KG1 (cell line): ENCODE measurements at places on chromosomes 13 and 19.

- DNase-seq: no peak
Measured at GRCh38 chr19:15869873-15870272, 28.0 kb downstream of the CYP4F2 start.

DNA sequence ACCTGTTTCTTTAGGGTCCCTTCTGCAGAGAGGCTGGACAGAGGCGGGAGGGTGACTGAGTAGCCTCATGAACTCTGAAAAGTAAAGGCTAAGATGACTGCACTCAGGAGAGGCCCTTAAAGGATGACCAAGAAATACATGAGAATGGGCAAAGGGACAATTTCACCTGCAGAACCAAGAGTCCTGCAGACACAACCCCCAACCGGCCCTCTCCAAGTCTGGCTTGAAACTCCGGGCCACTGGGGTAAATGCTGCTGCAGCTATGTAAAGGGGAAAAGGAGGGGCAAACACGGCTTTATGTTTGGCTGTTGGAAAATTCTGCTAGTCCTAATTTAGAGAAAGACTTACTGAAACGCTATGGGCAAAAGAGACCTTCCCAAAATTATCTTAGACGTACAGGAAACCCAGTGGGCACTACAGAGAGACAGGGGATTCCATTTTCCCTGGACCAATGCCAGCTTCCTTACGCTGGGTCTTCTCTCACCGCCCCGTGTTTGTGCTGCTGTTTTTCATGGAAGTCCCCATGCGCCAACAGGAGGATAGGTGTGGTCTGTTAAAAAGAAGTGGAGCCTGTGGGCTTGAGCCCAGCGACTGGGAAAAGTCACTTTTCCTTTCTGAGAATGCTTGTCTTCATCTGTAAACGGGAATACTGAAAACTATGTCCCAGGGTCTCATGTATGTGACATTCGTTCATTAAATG lies 10.6 kb downstream of the COL4A2 start:
- DNase-seq: no peak

GRCh38 chr13:47904891-47905290 lies 96.2 kb downstream of the SUCLA2 start:
- no peak for DNase-seq

DNA sequence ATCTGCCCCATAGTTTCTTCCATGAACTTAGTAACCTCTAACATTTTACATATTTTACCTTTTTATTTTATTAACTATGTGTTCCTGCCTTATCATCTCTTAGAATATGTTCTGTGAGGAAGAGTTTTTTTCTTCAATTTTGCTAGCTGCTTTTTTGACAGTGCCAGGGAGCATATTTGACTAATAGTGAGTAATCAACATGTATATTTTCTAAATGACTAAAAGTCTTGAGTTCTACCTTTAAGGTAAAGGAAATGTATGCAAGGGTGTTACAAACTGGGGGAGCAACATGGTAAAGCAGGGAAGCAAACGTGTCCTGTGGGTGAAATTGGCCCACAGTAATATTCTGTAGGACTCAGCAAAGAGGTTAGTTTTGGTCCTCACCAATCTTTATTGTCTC lies 165.5 kb downstream of the NBEA start:
- DNase-seq: no peak

GRCh38 chr13:19794631-19795030 lies 11.9 kb upstream of the PSPC1 start:
- DNase-seq: no peak

- DNase-seq: no peak
Measured at GRCh38 chr19:45771311-45771933, 2.4 kb upstream of the SIX5 start.

GRCh38 chr13:51331354-51331861 lies 8.1 kb upstream of the SERPINE3 start:
- DNase-seq: no peak

GRCh38 chr13:44451126-44451525 lies 77.5 kb downstream of the SERP2 start:
- DNase-seq: no peak

DNA sequence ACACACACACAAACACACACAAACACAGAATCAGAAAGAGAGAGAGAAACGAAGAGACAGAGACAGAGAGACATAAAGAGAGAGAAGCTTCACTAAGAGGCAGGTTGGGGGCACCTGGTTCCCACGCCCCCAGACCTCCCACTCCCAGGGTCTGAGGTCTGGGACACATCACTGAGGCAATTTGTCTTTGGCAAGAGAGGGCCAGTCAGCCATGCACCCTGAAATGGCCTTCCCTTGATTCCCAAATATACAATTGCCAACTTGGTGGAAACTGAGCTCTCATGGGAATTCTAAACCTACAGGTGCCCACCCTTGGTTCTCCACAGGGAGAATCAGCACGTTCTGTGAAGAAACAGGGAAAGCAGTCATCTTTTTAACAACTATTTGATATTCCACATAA lies 79.5 kb downstream of the COL4A1 start:
- DNase-seq: no peak

GRCh38 chr13:34583181-34583580 lies 358.9 kb upstream of the NBEA start:
- no peak for DNase-seq

- DNase-seq: no peak
Measured at GRCh38 chr13:110757296-110757695, 43.8 kb downstream of the ING1 start.

DNA sequence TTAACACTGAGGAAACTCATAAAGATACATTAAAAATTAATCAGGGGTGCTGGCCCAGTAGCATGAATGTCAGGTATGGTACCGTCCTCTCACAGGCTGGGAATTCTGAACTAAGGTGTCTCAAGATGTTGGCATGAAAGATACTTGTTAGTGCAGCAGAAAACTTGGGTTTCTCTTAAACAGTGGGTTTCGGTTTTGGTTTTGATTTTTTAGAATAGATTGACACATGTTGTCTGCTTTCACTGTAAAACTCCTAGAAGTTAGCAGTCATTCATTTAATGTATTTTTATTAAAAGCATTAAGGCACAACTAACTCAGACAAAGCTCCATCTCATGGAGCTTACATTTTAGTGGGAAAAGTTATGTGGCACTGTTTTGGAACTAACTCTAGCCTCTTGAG lies 3.5 kb upstream of the OBI1 start:
- DNase-seq: no peak

DNA sequence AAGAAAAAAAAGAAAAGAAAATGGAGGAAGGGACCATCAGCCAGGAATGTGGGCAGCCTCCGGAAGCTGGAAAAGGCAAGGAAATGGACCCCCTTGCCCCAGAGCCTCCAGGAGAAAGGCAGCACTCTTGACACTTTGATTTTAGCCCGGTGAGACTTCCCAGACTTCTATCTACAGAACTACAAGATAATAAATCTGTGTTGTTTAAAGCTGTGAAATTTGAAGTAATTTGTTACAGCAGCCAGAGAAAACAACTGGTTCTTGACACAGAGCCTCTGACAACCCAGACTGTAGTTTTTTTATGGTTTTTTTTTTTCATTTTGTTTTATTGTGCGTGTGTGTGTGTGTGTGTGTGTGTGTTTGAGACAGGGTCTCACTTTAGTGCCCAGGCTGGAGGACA lies 7.6 kb downstream of the CTU1 start:
- no peak for DNase-seq

GRCh38 chr19:7450243-7451223 lies 38.3 kb downstream of the PEX11G start:
- DNase-seq: no peak

DNA sequence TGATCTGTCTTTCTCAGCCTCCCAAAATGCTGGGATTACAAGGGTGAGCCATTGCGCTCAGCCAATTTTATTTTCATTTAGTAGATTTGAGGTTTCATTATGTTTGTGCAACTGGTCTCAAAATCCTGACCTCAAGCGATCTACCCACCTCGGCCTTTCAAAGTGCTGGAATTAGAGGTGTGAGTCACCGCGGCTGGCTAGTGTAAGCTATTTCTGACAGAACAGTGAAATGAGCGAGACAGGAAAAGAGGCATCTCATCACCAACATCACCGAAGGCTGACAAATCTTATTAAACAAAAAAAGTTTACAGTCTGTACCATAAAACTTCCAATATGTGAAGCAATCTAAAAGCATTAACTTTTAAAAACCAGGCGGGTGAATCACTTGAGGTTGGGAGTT lies 12.2 kb upstream of the ZNF888 start:
- DNase-seq: no peak

DNA sequence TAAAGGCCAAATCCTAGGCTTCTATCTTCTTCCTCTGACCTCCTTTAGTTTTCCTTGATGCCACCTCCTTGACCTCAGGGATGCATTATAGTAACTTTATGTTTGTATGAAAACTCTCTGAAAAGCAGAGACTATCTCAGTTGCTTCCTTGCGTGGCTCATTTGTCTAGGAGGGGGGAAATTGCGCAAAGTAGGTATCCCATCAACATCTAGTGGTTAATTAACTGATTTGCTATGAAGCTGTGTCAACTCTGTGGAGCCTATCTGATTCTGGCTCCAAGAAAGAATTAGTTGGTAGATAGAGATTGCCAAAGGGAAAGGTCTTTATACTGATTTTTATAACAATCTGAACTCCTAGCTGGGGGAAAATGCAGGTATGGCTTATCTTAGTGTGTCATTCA lies 82.1 kb upstream of the FRY start:
- no peak for DNase-seq

- DNase-seq: no peak
Measured at GRCh38 chr13:93955904-93956303, 523.6 kb downstream of the DCT start.

DNA sequence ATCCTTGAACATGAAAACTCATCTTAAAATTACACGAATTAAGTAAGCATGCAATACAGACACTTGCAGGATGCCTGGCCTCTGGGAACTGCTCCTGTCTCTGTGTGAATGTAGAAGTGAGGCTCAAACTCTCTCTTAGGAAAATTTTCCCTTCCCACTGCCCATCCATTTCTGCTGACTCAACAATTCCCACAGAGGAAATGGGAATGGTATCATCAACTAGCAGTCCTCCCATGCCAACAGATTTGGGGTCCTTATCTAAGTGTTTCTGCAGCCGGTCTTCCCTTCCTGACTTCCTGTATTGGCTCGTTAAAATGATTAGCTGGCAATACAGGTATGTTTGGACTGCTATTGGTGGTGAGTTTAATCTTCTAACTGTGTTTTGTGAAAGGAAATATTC lies 85.8 kb downstream of the DOCK9 start:
- no peak for DNase-seq

- DNase-seq: no peak
Measured at GRCh38 chr13:113743366-113744195, 15.4 kb upstream of the TMEM255B start.

GRCh38 chr19:28242317-28242927 lies 970.5 kb downstream of the UQCRFS1 start:
- DNase-seq: peak; percentile 1
